ENCODE measurements at places on chromosomes 4 and X.

DNA sequence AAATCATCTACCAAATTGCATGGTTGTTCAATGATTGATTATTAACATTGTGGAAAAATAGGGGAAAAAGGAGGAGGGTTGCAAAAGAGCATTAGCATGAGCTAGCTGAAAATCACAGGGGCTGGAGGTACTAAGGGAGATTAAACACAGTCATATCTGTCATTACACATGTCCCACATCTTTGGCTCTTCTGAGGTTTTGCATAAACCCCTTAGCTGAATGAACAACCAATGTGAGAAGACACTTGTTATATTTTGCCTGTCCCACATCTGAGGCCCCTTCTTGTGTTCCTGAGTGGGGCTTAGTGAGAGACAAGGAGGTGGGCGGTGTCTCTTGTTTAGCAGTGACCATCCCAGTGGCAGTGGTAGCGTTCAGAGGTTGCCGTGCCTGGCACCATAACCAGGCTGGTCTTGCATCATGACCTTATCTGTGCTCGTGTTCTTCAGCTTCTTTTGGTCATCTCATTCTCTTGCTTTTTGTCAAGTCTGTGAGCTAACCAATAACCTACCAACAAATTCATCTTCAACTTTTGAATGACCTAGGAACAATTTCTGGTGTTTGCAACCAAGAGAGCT lies 95.6 kb downstream of the MID1IP1 start:
- DNase-seq: no peak

DNA sequence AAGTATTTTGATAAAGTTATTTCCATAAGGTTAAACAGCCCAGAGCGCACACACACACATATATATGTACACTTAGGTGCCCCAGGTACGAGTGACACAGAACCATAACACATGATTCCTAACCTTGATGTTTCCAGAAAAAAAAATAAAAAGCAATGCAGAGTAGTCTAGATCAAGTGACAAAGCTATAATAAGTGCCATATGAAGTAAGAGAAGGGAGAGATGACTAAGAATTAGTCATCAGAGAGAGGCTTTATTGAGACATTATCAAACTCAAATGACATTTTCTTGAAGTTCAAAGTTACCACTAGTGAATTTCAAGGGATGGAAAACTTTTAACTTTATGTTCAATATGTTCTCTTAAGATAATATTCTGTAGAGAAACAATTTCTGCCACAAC lies 215.0 kb downstream of the HTR2C start:
- no peak for DNase-seq

- no peak for DNase-seq
Measured at GRCh38 chr4:73922766-73923630, 53.8 kb downstream of the CXCL1 start.

DNA sequence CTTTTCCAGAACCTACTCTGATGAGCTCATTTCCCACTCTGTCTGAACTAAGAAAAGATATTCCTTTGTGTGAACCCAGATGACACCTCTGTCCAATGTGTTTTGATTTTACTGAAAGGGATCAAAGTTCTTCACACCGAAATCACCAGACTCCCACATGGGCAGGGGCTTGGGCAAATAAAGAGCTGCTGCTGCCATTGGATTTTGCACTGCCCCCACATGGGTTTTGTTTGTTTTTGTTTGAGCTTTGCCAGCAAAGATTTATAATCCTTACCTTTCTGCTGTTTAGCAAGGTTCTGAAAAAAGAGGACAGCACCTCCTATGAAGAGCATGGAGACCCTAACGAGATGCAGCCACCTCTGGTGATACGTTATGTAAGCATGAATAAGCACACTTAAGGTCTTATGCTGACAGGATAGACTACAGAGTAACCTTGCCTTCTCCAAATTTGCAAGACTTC lies 44.3 kb downstream of the HSD17B13 start:
- no peak for DNase-seq

GRCh38 chr4:6773616-6774540 lies 8.6 kb upstream of the KIAA0232 start:
- DNase-seq: peak; percentile 47

GRCh38 chr4:81260443-81261101 lies 45.5 kb upstream of the PRKG2 start:
- DNase-seq: no peak

DNA sequence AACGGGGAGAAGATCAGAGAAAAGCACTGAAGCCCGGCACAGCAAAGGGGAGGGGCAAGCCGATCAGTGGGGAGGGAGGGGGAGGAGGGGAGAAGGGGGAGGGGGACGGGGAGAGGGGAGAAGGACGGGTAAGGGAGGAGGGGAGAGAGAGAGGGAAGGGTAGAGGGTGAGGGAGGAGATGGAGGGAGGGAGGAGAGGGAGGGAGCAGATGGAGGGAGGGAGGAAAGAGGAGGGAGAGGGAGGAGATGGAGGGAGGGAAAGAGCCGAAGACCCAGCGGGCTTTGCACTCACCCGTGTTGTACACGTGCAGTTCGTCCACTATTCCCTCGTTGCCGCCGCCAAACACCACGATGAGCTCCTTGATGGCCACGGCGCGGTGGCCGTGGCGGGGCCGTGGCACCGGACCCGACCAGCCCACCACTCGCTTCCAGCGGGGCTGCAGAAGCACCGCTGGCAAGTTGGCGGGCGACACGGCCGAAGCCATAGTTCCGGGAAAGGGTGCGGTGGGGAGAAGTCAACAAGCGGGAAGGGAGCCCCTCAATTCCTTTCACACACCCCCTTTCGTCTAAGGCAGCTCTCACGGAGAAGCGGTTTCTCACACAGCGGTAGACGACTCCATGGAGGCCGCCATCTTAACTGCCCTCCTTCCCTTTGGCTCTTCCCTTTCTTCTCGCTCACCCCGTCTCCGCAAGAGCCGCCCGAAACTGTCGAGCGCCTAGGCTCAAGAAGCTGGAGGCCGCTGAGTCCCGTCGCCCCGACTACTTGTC lies 1.1 kb downstream of the HCFC1 start:
- no peak for DNase-seq

DNA sequence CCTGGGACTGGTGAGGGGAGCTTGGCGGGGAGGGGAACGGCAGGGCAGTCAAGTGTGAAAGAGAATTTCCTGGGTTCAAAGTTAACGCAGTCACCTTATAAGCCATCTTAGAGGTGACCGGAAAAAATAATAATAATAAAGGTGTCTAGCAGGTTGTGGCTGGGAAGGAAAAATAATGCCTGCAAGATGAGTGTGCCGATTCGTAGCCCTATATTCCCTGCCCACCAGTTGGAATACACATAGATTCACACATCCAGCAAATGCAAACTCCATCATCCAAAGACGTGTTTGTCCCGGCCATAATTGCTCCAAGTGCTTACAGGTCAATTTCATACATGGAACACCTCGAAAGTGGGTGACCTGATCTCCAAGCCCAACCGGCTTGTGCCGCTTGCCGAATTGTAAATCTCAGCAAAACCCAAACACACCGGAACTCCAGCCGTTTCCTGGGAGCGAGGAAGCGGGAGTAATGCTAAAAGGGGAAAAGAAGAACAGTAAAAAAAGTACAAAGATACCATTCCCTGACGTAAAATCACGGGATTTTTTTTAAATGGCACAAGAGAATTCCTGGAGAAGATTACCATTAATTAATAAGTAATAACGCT lies 1.3 kb upstream of the FAT1 start:
- DNase-seq: no peak

- no peak for DNase-seq
Measured at GRCh38 chr4:80521438-80521837, 185.9 kb downstream of the CFAP299 start.

GRCh38 chr4:6520978-6521377 lies 48.6 kb upstream of the PPP2R2C start:
- DNase-seq: no peak

DNA sequence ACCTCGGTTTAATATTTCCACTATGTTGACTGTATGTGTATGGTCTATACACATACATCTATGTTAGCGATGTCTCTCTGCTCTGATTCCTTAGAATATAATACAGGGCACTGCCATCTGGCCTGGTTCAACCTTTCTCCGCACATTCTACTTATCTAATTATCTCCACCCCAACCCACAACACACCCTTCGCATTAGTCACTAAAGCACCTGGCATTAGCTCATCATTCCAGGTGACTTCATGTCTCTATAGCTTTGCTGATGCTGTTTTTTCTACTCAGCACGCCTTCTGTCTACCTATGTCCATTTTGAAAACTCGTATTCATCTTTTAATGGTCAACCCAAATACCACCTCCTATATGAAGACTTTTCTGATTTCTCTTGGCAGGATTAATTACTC lies 425.2 kb upstream of the RASGEF1B start:
- no peak for DNase-seq

DNA sequence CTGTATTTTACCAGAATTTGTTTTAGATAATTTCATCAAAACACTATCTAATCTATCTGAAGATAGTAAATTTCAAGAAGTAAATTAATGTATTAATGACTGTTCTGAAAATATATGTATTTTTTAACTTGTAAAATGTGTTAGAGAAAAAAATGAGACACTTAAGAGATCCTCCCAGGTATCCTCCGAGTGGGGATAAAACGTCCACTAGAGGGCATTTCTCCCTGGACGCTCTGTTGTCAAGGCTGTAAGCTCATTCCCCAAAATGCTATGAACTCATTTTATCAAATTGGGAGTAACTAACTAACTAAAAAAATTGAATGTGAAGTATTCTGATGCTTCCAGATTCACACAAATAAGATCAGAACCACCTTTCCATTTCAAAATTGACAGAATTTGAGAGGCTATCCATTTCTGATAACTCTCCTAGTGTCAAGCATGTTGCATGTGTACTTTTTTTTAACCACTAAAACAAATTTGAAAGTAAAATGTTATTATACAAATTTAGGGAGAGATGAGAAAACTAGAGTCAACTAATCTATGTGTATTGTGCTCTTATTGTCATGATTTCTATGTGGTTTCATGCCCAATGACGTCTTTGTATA lies 337.3 kb upstream of the HS3ST1 start:
- DNase-seq: no peak

DNA sequence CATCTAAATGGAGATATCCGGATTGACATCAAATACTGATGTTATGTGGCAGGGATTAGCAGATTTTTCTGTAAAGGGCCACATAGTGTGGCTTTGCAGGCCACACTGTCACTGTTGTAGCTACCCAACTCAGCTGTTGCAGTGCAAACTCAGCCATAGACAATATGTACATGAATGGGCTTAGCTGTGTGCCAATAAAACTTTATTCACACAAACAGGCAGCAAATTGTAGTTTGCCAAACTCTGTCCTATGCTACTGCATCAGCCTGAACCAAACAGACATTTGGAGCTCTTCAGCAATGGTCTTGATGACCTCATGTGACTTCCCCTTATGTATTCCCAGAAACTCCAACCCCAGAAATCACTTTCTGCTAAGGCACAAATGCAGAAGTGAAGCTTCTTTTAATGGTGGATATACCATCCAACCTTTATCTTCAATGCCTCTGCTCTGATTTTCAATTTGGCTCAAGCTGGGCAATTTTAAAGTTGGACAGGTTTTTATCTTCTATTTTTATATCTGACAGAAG lies 18.4 kb upstream of the TRPC5OS start:
- no peak for DNase-seq

- DNase-seq: no peak
Measured at GRCh38 chrX:46588263-46588662, 14.7 kb downstream of the CHST7 start.

Data from suprapubic skin (tissue), 4 donors.